T-helper 17 cell (primary cell): ENCODE measurements at places on chromosomes 3 and 15. TPM values are rescaled to one million over a fixed set of nuclear protein-coding genes. Genes with fewer than 3 reads are reported as not detected.

GRCh38 chr3:177591379-177591778 lies 394.1 kb upstream of the TBL1XR1 start:
- no peak for DNase-seq
- H3K4me1 ChIP-seq, result peaks cover 31% of the 10 kb centered on the region
- no peak overlapping the region for H3K27ac ChIP-seq
- H3K4me3 ChIP-seq, result peak overlapping the region; percentile 62
- no peaks in the 10 kb centered on the region for H3K36me3 ChIP-seq
- H3K27me3 ChIP-seq, result no peaks in the 10 kb centered on the region

The PLCH1 gene
- 0.15 TPM for total RNA-seq

GRCh38 chr15:41860049-41860828 lies 21.6 kb downstream of the PLA2G4B start:
- DNase-seq, result no peak
- no peaks in the 10 kb centered on the region for H3K27me3 ChIP-seq
- no peak overlapping the region for H3K27ac ChIP-seq
- no peaks in the 10 kb centered on the region for H3K36me3 ChIP-seq

The TTLL13 gene
- not detected for total RNA-seq

GRCh38 chr3:49780080-49780974 lies 6.0 kb downstream of the IP6K1 start:
- DNase-seq, result no peak
- peak overlapping the region; percentile 90 for H3K27ac ChIP-seq
- peaks cover 23% of the 10 kb centered on the region for H3K4me1 ChIP-seq
- H3K4me3 ChIP-seq, result no peak overlapping the region
- H3K36me3 ChIP-seq, result peaks cover 3% of the 10 kb centered on the region
- no peaks in the 10 kb centered on the region for H3K27me3 ChIP-seq

- peaks cover 11% of the 10 kb centered on the region for H3K4me1 ChIP-seq
- H3K27me3 ChIP-seq, result peaks cover 27% of the 10 kb centered on the region
- DNase-seq, result no peak
- no peaks in the 10 kb centered on the region for H3K36me3 ChIP-seq
Measured at GRCh38 chr15:99109555-99110021, 4.7 kb downstream of the SYNM start.

DNA sequence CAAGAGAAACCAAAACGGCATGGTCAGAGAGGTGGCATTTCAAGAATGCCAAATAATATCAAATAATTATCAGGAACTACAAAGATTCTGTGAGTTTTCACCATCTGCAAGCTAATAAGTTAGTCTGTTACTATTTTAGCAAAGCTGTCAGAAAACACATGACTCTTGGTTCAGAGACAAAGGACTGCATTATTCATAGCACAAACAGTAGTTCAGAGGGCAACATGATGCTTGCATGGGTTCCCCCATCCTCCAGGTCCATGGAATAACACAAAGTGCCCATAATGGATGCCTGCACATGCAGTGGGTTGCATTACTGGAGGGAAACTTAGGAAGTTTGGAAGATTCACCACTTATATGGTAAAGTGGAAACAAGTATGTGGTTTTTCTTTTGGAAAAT lies 228.8 kb upstream of the ALCAM start:
- DNase-seq, result no peak
- no peaks in the 10 kb centered on the region for H3K4me1 ChIP-seq
- no peak overlapping the region for H3K27ac ChIP-seq
- no peaks in the 10 kb centered on the region for H3K27me3 ChIP-seq
- H3K4me3 ChIP-seq, result no peak overlapping the region

DNA sequence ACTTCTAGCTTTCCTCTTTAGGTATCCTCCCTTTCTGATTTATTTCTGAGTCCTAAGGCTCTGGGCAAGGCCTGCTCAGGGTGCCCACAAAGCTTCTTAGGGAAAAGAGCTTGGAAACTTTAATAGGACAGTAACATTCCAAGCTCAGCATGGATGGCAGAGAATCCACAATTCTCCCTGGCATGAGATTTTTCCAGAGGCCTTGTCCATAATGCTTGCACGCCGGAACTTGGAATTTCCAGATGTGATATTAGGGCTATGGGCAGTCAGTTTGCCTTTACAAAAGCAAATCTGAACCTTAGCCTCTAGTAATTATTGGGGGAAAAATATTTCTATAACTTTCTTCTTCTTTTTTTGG lies 139.0 kb upstream of the RBMS3 start:
- H3K27me3 ChIP-seq, result no peaks in the 10 kb centered on the region
- no peak for DNase-seq
- H3K4me3 ChIP-seq, result no peak overlapping the region
- no peak overlapping the region for H3K27ac ChIP-seq
- no peaks in the 10 kb centered on the region for H3K36me3 ChIP-seq

DNA sequence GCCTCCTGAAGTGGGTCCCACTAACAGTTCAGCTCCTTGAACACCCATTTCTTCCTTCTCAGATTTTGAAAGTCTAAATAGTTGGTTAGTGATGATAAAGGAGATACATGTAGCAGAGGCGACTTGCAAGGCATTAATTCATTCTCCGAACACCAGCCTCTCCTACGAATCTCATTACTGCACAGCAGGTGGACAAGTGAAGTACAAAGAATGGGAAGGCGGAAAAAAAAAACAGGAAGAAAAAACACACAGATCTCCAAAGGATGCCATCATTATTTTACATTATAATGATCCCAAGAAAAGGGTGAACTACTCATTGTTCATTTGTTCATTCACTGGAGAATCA lies 276.5 kb downstream of the MAGI1 start:
- DNase-seq, result no peak
- H3K4me1 ChIP-seq, result no peaks in the 10 kb centered on the region
- no peaks in the 10 kb centered on the region for H3K36me3 ChIP-seq
- no peak overlapping the region for H3K4me3 ChIP-seq

The C3orf49 gene
- total RNA-seq, result not detected

DNA sequence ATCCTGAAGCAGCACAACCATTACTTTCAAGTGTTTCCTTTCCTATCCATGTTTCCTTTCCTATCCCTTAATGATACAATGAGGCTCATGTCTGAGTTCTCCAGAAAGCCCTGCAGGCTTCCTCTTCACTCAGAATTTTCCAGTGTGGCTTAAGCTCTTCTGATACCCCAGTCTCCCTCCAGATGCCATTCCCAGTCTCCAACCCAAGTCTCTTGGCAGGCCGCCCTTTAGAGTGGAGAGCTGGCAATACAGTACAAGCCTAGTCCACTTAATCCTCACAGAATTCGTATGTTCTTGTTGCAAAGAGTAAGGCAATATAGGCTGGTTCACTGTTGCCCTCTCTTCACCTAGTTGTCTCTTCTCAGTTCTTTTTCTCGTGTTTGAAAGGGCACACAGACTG lies 503.9 kb upstream of the MDFIC2 start:
- H3K4me1 ChIP-seq, result no peaks in the 10 kb centered on the region
- H3K27me3 ChIP-seq, result peaks cover 27% of the 10 kb centered on the region
- H3K4me3 ChIP-seq, result no peak overlapping the region
- H3K36me3 ChIP-seq, result peaks cover 5% of the 10 kb centered on the region
- H3K27ac ChIP-seq, result no peak overlapping the region

The EFHB gene
- total RNA-seq, result 1.0 TPM

The PRTG gene
- not detected for total RNA-seq

The NR2E3 gene
- not detected for total RNA-seq

GRCh38 chr3:15794303-15794771 lies 3.4 kb downstream of the ANKRD28 start:
- H3K36me3 ChIP-seq, result peaks cover 7% of the 10 kb centered on the region
- H3K27ac ChIP-seq, result peak overlapping the region; percentile 98
- DNase-seq, result no peak
- H3K27me3 ChIP-seq, result no peaks in the 10 kb centered on the region

GRCh38 chr15:31228980-31229826 lies 97.4 kb upstream of the KLF13 start:
- no peak overlapping the region for H3K27ac ChIP-seq
- H3K27me3 ChIP-seq, result no peaks in the 10 kb centered on the region
- H3K4me3 ChIP-seq, result no peak overlapping the region
- H3K36me3 ChIP-seq, result peaks cover 3% of the 10 kb centered on the region

DNA sequence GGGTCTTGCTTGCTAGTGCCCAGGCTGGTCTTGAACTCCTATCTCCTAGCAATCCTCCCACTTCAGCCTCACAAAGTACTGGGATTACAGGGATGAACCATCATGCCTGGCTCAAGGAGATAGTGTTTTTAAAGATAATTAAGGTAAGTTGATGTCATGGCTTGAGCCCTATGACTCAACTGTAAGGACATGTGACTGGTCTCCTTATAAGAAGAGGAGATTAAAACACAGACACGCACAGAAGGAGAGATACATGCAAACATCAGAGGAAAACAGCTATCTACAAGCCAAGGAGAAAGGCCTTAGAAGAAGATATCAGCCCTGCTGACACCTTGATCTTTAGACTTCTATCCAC lies 220.4 kb upstream of the GADL1 start:
- no peaks in the 10 kb centered on the region for H3K27me3 ChIP-seq
- H3K36me3 ChIP-seq, result no peaks in the 10 kb centered on the region
- no peak overlapping the region for H3K4me3 ChIP-seq
- no peaks in the 10 kb centered on the region for H3K4me1 ChIP-seq

DNA sequence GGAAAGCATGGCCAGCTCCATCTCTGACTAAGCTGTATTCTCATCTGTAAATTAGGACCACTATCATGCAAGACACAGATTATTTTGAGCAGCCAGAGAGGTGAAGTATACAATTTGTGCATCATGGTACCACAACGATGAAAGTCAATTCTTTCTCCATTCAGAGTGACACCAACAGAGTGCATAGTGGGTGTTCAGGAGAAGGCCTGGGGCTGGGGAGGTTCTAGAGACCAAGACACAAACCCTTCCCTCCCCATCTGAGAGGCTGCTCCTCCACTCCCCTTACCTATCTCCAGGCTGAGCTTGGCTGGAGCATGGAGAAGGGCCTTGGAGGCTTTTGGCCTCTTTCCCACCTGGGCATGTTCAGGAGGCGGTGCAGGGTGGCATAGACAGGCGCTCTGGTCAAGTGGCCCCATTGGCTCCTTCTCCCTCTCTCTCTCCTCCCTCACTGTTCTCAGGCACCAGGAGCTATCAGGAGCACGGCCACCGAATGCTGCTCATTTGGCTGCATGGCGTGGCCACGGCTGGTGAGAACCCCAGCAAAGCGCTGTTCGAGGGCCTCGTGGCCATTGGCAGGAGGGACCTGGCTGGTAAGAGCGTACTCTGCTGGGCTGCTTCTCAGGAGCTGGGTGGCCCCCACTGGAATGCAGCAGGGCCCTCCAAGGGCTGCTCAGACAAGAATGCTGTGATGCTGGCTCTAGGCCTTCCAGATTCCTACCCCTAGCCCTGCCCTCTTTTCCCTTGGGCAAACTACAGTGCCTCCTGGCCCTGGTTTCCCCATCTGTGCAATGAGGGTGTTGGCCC lies 37.9 kb downstream of the ANKDD1A start:
- DNase-seq, result no peak
- no peaks in the 10 kb centered on the region for H3K27me3 ChIP-seq
- H3K36me3 ChIP-seq, result no peaks in the 10 kb centered on the region
- H3K4me1 ChIP-seq, result peaks cover 12% of the 10 kb centered on the region
- no peak overlapping the region for H3K27ac ChIP-seq

The CCR1 gene
- total RNA-seq, result 3.8 TPM

The PRSS50 gene
- not detected for total RNA-seq

- peaks cover 6% of the 10 kb centered on the region for H3K4me1 ChIP-seq
- H3K27me3 ChIP-seq, result peaks cover 20% of the 10 kb centered on the region
- H3K36me3 ChIP-seq, result peaks cover 2% of the 10 kb centered on the region
- DNase-seq, result no peak
- H3K27ac ChIP-seq, result no peak overlapping the region
Measured at GRCh38 chr3:115698851-115699591, 75.7 kb downstream of the GAP43 start.

DNA sequence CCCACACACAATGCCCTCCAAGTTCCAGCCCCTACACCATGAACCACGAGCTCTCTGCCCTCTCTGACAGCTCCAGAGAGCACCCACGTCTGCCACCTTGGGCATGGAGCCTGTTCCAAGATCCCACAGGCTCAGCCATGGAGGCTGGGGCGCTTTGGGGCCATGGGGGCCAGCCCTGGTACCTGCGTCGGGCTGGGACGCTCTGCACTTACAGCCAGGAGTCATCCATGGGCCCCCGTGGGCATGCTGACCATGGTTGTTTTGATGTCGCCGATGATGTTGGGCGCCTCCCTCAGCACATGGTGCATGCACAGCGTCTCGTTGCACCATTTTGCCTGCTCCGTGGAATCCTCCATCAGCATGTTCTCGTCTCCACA lies 51.9 kb upstream of the UBE2Q2 start:
- peaks cover 58% of the 10 kb centered on the region for H3K27me3 ChIP-seq
- H3K27ac ChIP-seq, result no peak overlapping the region
- no peaks in the 10 kb centered on the region for H3K4me1 ChIP-seq
- H3K4me3 ChIP-seq, result no peak overlapping the region

The SLC2A2 gene
- not detected for total RNA-seq

- H3K4me1 ChIP-seq, result peaks cover 20% of the 10 kb centered on the region
- no peak for DNase-seq
- no peaks in the 10 kb centered on the region for H3K27me3 ChIP-seq
- H3K27ac ChIP-seq, result peak overlapping the region; percentile 57
Measured at GRCh38 chr3:49358884-49359225, 702 bp upstream of the GPX1 start.

- peaks cover 4% of the 10 kb centered on the region for H3K36me3 ChIP-seq
- no peaks in the 10 kb centered on the region for H3K27me3 ChIP-seq
- H3K27ac ChIP-seq, result peak overlapping the region; percentile 94
Measured at GRCh38 chr15:85646538-85647091, 148.1 kb downstream of the KLHL25 start.

The EFCAB12 gene
- total RNA-seq, result 2.3 TPM

DNA sequence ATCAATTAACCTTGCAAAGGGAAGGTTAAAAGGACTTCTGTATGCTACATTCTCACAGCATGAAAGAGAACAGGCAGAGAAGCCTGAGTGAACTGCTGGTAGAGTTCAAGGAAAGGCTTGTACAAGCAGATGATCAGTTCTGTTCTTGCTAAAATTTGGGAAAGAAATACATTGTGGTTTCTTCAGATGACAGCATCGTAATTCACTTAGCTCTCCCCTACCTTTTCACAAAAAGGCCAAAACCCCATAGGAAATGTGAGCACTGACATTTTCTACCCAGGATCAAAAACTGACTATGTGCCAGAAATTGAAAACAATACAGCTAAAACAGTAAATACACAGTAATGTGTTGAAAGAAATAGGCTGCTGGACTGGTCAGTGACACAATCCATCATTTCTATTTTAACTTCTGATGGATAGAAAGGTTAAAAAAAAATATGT lies 216.4 kb downstream of the DPH6 start:
- no peaks in the 10 kb centered on the region for H3K27me3 ChIP-seq
- H3K4me1 ChIP-seq, result no peaks in the 10 kb centered on the region
- no peak overlapping the region for H3K4me3 ChIP-seq
- H3K36me3 ChIP-seq, result no peaks in the 10 kb centered on the region
- no peak overlapping the region for H3K27ac ChIP-seq
- DNase-seq, result no peak

- no peak overlapping the region for H3K4me3 ChIP-seq
- no peaks in the 10 kb centered on the region for H3K36me3 ChIP-seq
- DNase-seq, result no peak
- no peak overlapping the region for H3K27ac ChIP-seq
- peaks cover 41% of the 10 kb centered on the region for H3K27me3 ChIP-seq
- H3K4me1 ChIP-seq, result peaks cover 7% of the 10 kb centered on the region
Measured at GRCh38 chr3:124496061-124496460, 234.2 kb upstream of the UMPS start.
